ENCODE measurements at places on chromosomes 13 and 19. TPM values are rescaled to one million over a fixed set of nuclear protein-coding genes. Genes with fewer than 3 reads are reported as not detected.

The OLFM2 gene
- total RNA-seq = 24.3 TPM

The ZIC5 gene
- not detected for total RNA-seq

The ZNF528 gene
- total RNA-seq = 18.8 TPM

The ZNF534 gene
- not detected for total RNA-seq

The ATP4A gene
- total RNA-seq = not detected

The SIAH3 gene
- under 0.01 TPM for total RNA-seq
